ENCODE measurements at places on chromosomes 7 and 10.

- DNase-seq = no peak
Measured at GRCh38 chr10:34613491-34613890, 201.6 kb downstream of the PARD3 start.

GRCh38 chr7:119270045-119270464 lies 1002.9 kb upstream of the KCND2 start:
- peak; percentile 31 for DNase-seq

- DNase-seq = no peak
Measured at GRCh38 chr7:141416650-141417270, 134.4 kb upstream of the AGK start.

- DNase-seq = no peak
Measured at GRCh38 chr7:49766966-49767365, 6.5 kb upstream of the VWC2 start.

- DNase-seq = no peak
Measured at GRCh38 chr10:43794181-43794815, 145.6 kb upstream of the ZNF32 start.

GRCh38 chr10:120953897-120954296 lies 102.7 kb downstream of the WDR11 start:
- no peak for DNase-seq

- no peak for DNase-seq
Measured at GRCh38 chr10:78455811-78456210, 422.1 kb downstream of the RPS24 start.

DNA sequence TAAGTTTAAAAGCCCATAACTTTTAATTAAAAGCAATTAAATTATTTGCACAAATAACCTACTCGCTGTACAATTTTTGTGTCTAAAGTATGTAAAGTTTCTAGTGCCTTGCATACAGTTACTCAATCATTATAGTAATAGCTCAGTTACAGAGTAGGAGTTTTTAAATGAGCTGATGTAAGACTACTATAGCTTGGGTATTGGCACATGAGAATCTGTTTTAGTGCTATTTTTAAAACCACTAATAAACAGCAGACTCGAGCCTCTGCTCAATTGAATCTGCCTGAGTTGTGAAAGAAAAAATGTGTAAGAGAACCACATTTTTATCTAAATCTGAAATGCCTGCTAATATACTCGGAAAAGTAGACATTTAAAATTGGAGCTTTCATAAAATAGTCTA lies 31.1 kb downstream of the CTNNA3 start:
- DNase-seq = no peak

GRCh38 chr10:108454793-108455192 lies 1290.3 kb upstream of the SORCS1 start:
- DNase-seq = no peak

- DNase-seq = no peak
Measured at GRCh38 chr7:74092321-74092963, 8.8 kb downstream of the LIMK1 start.

GRCh38 chr10:84138478-84139125 lies 707 bp upstream of the GHITM start:
- no peak for DNase-seq

GRCh38 chr10:77710081-77710551 lies 72.5 kb upstream of the KCNMA1 start:
- DNase-seq = peak; percentile 11

DNA sequence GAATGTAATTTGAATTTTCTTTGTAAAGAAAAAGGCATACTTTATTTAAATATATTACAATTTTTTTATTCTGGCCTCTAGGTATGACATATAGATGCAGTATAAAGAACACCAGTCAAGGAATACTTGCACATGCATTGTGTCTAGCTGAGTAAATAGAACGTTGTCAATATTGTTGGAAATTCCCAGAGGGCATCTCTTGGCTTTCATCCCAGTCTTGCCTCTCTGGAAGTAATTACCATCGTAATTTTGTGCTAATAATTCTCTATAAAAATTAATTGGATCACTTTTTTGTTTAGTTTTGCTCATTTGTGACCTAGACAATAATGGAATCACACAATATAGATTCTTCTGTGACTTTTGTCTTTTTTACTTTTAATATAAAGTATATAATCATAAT lies 1052.3 kb upstream of the CELF2 start:
- DNase-seq = no peak

- no peak for DNase-seq
Measured at GRCh38 chr10:108601851-108602250, 1321.5 kb downstream of the XPNPEP1 start.

- DNase-seq = no peak
Measured at GRCh38 chr10:69956741-69957230, 95.9 kb upstream of the MACROH2A2 start.

- DNase-seq = no peak
Measured at GRCh38 chr7:93779115-93779514, 111.4 kb downstream of the TFPI2 start.

DNA sequence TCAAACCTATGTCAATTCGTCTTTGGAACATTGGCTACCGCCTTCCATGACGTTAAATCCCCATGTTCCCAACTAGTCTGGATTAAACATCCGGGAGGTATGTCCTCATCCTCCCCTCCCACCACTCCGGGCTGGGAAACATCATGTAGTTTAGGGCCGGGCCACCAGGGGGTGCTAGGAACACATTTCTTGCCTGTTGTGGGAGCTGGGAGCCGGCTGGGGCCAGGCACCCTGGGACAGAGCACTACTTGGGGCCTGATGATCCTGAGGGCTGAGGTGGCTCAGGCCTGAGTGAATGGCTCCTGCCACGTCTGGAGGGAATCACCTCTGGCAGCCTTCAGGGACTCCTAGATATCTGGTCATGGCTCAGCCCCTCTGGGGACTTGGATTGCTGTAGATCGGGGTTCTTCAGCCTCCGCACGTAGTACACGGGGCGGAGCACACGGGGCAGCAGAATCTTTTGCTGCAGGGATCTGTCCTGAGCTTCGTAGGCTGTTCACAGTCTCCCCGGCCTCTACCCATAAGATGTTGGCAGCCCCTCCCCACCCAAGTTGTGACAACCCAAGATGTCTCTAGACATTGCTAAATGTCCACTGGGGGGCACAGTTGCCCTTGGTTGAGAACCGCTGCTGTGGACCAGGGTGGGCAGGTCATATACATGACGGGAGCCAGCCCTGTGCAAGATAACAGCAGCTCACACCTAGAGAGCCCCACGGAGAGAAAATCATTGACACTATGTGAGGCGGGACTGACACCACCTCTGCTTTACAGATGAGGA lies 141.2 kb upstream of the ZNF716 start:
- no peak for DNase-seq

- no peak for DNase-seq
Measured at GRCh38 chr7:119254742-119255141, 1018.2 kb upstream of the KCND2 start.

DNA sequence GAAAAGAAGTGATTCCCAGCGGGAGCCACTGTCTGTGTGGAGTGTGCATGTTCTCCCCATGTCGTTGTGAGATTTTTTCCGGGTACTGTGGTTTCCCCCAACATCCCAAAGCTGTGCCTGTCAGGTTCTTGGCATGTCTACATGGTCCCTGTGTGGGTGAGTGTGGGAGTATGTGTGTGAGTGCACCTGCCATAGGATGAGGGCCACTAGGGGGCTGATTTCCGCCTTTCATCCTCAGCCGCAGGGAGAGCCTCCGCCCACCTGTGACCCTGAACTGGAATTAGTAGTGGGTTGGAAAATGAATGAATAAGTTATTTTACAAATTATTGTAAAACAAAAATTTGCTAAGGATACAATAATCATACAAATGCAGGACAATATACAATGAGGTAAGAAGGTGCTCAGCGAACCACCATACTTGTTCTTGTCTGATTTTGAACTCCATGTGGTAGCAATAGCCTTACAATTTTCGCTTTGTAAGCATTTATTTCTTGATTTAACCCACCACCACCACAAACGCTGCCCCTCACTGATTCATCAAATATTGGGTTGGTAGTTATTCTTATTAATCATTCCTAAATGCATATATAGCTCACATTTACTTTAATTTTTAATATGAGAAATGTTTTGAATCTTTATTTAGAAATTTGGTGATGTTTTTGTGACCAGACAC lies 641.2 kb upstream of the VSTM2A start:
- DNase-seq = no peak

DNA sequence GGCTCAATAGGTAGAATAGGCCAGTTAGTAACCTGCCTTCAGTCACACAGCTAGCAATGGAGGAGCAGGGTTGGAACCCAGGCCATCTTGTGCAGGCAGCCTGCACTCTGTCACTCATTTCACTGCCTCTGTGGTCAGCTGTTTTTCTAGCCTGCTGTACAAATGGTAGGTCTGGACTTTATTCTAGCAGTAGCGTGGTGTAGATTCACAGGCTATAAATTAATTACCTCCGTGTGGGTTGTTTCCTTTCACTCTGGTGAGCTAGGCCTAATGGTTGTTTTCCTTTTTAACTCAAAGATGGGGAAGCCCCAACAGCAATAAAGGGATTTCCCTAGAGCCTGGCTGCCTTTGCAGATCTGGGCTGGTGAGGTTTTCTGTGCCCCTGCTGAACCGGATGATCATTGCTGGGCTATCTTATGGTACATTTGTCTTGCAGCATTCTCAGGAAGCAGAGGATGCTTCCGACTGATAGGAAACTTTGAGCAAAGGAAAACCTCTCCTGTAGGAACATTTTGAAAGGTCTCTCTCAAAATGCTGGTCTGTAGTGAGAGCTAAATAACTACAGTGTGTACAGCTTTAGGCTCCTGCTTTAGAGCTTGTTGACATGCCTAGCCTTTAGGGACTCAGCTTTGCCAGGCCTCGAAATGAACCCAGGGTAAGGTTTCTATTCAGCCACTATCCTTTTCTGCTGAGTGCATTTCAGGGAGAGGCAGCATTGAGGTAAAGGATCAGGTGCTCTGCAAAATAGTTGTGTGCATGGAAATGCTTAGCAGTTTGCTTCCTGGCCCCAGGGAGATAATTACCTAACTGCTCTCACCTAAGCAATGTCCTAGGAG lies 157.4 kb downstream of the ST7 start:
- DNase-seq = peak; percentile 51

- DNase-seq = no peak
Measured at GRCh38 chr7:155576900-155577508, 30.6 kb upstream of the CNPY1 start.

DNA sequence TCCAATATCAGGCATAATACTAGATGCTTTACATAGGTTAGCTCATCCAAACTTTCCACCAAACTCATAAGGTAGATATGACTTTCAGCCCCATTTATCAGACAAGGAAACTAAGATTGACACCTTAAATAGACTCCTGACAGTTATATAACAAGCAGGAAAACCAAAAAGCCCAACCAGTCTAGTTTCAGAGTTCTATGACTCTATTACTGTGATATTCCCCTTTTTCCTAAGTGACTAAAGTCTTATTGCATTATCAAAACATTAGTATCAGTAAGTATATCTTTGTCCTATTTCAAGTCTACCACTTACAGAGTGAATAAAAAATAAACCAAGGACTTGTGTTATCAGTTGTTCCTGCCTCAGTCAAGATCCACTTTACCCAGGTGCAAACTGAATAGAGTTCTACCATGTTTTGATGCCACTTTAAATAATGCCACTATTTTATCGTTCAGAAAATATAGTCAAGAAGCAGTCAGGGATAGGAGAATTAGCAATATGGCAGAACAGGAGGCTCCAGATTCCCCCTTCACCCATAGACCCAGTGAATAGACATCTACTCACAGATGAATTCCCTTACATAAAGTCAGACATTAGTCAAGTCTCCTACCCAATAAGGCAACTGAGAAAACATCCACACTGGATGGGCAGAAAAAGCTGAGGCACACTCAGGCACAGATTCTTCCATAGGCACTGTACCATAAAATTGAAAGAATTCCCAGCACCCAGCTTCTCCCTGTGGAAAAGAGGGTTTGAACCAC lies 74.1 kb downstream of the CRPPA start:
- no peak for DNase-seq

- DNase-seq = peak; percentile 32
Measured at GRCh38 chr10:46787321-46787615, 124.0 kb upstream of the PTPN20 start.

DNA sequence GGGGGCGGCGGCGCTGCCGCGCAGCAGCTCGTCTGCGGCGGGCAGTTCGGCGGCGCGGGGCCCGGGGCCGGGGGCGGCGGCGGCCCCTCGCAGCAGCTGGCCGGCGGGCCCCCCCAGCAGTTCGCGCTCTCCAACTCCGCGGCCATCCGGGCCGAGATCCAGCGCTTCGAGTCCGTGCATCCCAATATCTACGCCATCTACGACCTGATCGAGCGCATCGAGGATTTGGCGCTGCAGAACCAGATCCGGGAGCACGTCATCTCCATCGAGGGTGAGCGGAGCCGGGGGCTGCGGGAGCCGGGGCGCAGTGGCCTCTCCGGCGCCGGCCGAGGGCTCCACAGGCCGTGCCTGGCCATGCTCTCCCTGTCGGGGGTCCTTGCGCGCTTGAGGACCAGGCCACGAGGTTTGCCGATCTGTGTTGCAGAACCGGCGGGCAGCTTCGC lies 548 bp downstream of the AGAP3 start:
- DNase-seq = peak; percentile 62

DNA sequence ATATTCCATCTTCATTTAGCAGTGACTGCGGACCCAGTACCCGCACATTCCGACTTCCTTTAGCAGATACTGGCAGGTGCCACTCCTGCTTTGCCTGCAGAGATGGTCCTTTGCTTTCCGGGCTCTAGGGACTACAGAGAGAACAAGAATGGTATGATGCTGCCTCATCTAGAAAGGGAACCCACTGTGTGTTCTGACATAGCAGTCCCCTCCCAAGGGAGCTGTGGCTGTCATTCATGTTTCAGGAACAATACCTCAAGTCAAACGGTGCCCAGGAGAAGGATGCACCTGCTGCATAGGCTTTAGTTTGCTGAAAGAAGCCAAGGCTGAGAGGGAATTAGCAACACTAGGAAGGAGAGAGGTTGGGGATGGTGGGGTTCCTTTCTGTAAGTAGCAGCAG lies 15.9 kb upstream of the TMEM72 start:
- no peak for DNase-seq

GRCh38 chr7:66837007-66837406 lies 84.0 kb upstream of the TMEM248 start:
- no peak for DNase-seq

DNA sequence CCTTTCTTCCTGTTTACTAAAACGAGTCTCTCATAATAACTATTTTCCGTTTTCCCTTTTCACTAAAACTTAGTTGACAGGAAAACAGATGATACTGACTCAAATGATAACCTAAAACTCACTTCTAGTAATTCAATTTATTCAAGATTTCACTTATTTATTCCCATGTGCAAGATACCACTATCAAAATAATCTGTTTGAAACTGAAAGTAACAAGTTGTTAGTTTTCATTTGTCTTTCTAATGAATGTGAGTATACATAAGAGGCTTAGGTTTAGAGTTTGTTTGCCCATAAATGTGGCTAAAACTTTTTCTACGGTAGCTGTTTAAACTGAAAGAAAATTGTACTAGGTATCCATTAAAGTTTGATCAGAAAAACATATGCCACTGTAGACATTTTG lies 314.9 kb upstream of the STEAP1 start:
- DNase-seq = no peak

DNA sequence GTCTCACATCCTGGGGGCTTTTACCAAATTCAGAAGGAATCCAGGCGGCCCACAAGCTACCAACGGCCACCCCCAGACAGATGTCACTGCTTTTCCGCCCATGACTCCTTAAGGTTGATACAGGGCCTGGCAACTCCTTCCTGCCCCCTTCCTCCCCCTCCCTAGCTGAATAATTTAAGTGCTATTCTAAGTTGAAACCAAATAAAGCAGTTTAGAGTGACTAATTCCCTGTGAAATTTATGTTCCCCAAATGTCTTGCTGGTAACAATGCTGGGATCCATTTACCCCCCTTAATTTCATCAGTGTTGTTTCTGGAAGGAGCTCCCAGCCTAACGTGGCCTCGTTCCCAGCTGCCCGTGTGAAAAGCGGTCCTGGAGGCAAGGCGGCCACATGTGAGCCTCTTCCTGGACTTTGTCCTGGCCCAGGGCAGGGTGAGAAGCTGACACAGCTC lies 109.6 kb downstream of the TMEM130 start:
- no peak for DNase-seq

All from B cell (primary cell).